ENCODE measurements at places on chromosomes 12 and 14.

DNA sequence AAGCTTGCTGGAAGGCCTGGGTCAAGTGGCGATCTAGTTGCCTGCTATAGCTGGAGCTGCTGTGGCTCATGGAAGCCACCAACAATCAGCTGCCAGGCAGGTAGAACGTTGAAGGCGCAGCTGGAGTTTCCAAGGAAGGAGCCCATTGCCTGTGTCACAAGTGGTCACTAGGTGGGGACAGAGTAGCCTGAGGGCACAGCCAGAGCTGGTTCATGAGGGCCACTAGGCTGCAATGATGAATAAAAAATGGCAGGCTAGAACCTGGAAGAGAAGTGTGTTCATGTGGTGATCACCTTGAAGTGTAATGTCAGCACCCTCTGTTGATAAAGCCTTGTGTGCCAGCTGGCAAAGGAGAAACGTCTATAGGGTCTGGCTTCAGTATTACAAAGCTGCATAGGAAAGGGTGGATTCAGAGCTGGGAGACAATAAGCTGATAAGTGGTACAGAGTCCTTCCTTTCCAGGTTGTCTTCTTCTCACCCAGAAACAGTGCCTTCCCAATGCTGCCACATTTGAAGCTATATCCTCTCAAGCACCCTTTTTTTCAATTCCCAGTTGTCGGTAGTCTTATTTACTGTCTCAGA lies 165.8 kb downstream of the EMP1 start:
- peak; percentile 72 for DNase-seq

GRCh38 chr12:16603260-16603915 lies 2.6 kb downstream of the LMO3 start:
- DNase-seq: no peak

DNA sequence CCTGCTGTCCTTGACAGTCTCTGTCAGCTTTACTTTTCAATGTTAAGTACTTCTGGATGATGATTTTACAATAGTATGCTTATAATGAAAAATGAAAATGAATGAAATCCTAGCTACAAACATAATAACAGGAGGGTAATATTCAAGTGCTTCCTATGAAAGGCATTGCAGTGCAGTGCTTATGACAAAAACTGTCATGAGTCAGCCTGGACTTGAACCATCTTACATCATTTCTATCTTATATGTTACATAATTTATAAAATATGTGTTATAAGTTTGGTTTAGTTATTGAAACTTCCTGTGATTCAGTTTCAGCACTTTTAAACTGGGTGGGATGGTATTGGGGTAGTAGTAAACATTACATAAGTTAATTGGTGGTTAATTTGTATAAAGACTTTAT lies 451.7 kb downstream of the TMEM117 start:
- DNase-seq: no peak

- DNase-seq: no peak
Measured at GRCh38 chr12:102726686-102727085, 190.4 kb downstream of the PAH start.

- DNase-seq: no peak
Measured at GRCh38 chr14:68506021-68506644, 286.7 kb downstream of the ZFP36L1 start.

GRCh38 chr12:42360747-42361403 lies 34.9 kb downstream of the PPHLN1 start:
- DNase-seq: no peak

DNA sequence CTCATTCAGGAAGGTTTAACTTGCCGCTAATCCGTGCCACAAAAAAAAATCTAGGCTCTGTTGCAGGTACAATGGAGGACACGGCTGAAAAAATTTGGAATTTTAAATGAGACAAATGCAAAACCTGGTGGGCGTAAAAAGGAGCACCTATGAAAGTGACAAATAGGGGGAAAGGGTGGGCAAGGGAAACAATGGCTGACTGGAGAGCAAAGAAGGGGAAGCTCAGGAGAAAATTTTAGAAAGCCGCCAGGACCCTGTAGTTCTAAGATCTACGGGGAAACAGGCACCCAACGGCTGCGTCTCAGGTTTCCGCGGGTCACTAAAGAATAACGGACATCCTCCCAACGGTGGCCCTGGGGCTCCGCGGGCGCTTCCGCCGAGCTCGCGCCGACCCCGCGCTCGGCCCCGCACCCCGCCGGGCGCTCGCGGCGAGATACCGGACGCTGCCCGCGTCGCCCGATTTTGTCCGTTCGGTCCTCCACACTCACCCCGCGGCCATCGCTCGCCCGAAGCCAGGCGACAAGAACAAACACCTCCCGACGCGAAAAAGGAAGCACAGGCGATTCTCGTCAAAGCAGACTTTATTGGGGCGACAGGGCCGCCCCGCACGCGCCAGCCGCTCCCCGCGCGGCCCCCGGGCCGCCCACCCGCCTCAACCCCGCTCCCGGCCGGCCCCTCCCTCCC lies 1.1 kb upstream of the YY1 start:
- DNase-seq: peak; percentile 20

GRCh38 chr12:80935111-80935510 lies 2.6 kb downstream of the LIN7A start:
- DNase-seq: no peak
